GM12892 (cell line): ENCODE measurements at places on chromosomes 5 and 9.

- DNase-seq: no peak
Observed at GRCh38 chr5:158886086-158886485, 213.6 kb downstream of the EBF1 start.

DNA sequence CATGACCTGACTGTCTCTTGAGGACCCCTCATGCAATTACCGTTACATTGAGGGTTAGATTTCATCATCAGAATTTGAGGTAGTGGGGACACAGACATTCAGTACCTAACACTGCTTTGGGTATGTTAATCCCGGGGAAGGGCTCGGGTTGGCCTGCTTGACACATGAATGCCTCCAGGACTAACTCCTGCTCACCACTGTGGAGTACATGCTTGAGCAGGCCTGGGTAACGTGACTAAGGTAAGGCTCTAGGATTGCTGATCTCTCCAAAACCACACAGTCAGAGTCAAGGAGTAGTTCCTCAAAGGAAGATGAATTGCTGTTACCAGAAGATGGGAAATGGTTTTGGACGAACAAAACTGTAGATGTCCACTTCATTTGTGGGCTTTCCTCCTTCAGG, 376.3 kb upstream of the ZNF462 start:
- DNase-seq: no peak

GRCh38 chr5:37837414-37838032, 2.3 kb downstream of the GDNF start:
- DNase-seq: peak; percentile 83

- DNase-seq: no peak
Observed at GRCh38 chr5:175162036-175162435, 281.9 kb downstream of the DRD1 start.

- no peak for DNase-seq
Observed at GRCh38 chr9:100216178-100216787, 117.2 kb downstream of the INVS start.

DNA sequence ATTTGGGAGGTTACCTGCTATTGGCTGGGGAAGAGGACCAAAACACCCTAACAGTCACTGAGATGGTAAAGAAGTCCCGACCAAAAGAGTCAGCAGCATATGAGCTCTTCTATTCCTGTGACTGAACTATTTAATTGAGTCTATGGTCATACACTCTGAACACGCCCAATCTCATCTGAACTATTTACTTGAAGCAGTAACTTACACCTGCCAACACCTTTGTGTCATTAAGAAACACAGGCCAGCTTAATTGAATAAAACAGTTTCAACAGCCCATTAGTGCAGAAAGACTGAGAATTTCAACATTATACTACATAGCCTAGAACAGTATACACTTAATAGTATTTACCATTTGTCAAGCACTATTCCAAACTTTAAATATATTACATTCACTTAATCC, 47.8 kb downstream of the NR6A1 start:
- DNase-seq: no peak

DNA sequence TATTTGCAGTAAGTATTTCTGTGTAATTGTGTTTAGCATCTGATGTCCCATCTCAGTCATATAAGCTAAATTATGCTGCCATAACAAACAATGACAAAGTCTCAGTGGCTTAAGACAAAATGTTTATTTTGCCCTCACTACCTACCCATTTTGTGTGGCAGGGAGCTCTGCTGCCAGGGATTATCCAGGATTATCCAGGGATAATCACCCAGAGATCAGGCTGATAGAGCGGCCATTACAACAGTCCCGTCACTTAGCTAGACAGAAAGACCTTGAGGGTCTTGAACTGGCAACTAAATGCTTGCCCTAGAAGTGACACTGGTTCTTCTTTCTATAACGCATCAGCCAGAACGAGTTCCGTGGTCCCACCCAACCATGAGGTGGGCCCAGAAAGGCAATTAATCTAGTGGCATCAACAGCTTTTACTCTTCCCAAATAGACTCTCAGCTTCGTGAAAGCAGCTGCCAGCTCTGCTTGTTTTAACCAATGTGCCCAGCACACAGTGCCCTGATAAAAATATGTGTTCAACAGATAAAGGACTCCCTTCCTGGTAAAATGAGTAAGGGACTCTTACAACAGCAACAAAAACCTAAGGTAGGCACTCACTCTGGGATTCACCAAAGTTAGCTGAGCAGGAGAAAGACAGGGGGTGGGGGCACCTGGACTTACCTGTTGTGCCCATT, 22.8 kb downstream of the CCDC69 start:
- no peak for DNase-seq

GRCh38 chr5:35857606-35858205, 1.0 kb downstream of the IL7R start:
- no peak for DNase-seq

DNA sequence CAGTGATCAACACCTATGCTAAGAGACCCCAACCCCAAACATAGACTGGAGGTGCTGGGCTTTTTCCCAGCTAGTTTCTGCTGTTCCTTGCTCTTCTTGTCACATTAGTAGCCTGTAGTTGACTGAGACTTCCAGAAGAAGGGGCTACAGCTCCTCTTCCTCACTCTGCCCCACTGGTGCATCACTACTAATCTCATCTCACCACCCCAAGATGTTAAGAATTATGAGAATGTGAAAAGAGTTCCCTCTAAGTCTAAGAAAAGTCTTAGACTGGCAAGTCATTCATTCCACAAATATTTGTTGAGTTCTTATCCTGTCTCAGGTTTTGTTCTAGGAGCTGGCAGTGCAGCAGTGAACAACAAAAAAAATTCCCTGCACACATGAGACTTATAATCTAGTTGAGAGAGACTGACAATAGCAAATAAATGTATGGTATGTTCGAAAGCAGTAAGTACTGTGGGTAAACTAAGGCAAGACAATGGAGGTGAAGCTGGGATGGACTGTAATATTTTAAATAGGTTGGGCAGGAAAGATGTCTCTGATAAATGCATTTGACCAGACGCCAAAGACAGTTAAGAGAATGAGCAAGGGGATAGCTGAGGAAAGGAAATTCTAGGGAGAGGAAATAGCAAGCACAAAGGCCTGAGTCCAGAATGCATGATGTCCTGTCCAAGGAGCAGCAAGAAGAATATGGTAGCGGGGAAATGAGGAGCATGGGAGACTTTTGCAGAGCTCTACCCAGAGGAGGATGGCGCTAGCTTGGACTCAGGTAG, 92.3 kb downstream of the PTCD2 start:
- no peak for DNase-seq

GRCh38 chr9:68975365-68976043, 38.4 kb downstream of the PRKACG start:
- DNase-seq: no peak

- no peak for DNase-seq
Observed at GRCh38 chr9:76835571-76836283, 70.2 kb downstream of the PRUNE2 start.

DNA sequence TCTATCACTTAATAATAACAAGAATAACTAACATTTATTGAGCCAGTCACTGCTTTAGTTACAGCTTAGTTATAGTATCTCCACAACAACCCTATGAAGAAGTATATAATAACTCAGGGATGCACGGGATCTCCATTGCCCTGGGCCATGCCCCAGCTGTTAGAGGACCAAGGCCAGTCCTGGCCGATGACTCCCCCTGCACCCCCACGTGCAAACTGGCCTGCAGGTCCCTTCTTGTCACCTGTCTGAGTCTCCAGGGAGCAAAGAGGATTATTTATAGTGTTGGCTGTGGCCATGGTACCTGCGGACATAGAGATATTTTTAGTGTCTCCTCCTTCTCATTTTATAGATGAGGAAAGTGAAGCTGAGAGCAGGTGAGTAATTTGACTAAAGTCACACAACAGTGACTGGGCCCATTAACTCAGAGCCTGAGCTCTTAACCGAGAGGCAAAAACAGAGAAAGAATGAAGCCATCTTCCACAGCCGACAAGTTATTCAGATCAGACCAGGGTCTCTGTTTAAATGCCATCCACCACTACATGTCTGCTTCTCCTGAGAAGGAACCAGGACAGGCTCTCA, 94.4 kb downstream of the TMEM215 start:
- DNase-seq: no peak

GRCh38 chr9:111348821-111349271, 18.8 kb upstream of the OR2K2 start:
- DNase-seq: no peak

DNA sequence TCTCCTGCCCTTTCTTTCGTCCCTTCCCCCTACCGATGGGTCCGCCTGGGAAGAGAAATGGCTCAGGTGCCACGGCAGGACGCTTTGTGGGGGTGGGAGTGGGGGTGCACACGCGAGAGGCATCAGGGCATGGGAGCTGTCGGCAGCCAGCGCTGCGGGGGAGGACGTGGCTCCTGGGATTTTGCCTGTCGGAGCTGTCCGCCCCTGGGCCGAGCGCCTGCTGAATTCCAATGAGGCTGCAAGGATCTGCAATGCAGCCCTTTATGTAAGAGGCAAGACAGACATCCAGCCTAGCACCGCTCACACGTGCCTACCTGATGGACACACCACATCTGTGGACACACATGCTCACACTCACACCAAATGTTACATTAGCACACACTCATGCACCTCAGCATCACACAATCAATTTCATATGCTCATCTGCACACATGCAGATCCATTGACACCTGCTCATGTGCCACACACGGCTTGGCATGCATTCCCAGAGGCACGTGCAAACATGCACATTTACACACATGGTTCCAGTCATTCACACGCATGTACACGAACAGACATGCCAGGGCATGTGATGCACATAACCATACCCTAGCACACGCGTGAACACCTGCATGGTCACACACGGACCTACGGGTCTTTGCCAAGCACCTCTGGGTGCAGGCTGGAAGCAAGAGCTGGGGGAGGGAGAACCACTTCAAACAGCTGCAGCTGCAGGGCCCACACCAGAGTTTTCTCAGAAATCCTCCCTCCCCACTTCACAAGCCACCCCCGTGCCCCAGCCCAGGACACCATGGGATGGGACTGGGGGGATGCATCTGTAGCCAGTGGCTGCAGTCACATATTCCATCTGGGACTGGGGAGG, 1.4 kb downstream of the GRIN1 start:
- no peak for DNase-seq

- no peak for DNase-seq
Observed at GRCh38 chr5:168935183-168935582, 356.0 kb upstream of the PANK3 start.

- no peak for DNase-seq
Observed at GRCh38 chr9:38157711-38158110, 88.7 kb upstream of the SHB start.
